MCF 10A (cell line): ENCODE measurements at places on chromosomes 5 and 9. TPM values are rescaled to one million over a fixed set of nuclear protein-coding genes. Genes with fewer than 3 reads are reported as not detected.
A peak's percentile ranks its signal among the peaks of the same experiment; 100 is the strongest.

GRCh38 chr5:7396713-7397454, 946 bp downstream of the ADCY2 start:
- DNase-seq = no peak

PKD2L2 gene
- not detected in 2 replicates for total RNA-seq

DNA sequence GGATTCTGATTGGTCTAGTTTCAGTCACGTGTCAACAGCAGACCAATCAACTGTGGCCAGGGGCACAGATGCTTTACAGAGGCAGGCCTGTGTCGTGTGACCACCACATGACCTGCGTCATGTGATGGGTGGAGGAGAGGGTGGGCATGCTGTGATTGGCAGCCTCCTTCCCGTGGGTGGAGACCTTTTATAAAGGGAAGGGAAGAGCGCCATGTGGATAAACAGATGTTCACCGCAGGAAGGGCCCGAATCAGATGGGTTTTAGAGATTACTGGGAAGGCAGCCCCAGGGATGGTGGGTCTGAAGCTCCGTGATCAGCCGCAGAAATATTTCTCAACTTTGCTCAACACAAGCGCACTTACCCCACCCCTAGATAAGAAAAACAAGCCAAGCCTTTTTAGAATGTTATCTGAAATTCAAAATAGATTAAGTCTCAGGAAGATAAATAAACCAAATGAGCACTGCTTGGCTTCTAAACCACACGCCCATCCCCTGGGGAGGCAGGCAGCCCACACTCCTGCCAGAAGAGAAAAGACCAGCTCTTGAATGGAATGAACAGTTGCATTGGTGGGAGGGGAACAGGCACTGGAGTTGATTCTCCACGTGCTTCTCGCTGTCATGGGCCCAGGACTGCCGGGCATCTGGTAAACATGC, 43.6 kb downstream of the ROPN1L start:
- DNase-seq = no peak

- no peak for DNase-seq
Measured at GRCh38 chr5:172523146-172523745, 68.9 kb upstream of the SH3PXD2B start.

SLIT3 gene
- total RNA-seq = 0.34 and 0.89 TPM in 2 replicates

DNA sequence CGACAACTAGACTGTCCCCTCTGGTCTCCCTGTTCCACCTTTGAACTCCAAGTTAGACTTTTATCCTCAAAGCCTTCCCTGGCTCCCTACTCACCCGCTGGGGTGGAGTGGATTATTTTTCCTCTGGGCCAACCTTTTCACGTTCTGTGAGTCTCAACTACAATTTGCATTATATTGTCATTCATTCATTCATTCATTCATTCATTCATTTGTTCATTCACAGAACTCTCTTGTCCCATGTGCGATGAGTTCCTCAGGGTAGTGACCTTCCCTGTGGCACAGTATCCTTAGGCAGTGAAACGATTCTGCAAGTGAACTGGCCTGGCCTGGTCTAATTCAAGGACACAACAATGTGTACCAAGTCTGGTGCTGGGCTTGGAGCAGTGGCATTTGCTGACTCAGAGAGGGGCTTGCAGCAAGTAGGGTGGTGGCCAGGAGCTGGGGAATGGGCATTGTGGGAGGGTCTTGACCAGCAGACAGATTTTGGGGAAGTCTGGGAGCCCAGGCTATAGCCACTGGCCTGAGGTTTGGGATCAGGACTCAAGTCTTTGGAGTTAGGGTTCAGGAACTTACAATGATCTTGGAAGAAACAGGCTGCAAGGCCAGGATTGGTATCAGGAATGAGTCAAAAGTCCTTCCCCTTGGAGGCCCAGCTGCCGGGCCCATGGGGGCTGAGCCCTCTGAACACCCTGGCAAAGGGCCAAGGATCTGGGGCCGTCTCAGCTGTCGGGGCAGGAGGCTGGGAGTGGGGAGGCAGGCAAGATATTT, 37.2 kb upstream of the COL15A1 start:
- no peak for DNase-seq

DNA sequence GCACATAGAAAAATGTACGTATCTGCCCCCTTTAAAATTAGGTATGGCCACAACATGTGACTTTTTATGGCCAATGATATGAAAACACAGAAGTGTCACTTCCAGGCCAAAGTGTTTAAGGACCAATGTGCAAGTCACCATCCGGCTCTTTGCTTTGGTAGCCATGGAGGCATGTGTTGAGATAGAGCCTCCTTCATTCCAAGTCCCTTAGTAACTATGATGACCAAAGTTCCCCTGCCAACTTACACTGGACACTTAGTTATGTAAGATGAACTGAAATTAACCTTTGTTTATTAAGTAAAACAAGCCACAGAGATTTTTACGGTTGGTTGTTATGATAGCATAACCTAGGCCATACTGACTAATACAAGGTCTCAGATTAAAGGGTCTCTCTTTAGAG, 51.0 kb downstream of the FBN2 start:
- no peak for DNase-seq

HTR4 gene
- not detected in 2 replicates for total RNA-seq

RNF183 gene
- not detected in 2 replicates for total RNA-seq

DNA sequence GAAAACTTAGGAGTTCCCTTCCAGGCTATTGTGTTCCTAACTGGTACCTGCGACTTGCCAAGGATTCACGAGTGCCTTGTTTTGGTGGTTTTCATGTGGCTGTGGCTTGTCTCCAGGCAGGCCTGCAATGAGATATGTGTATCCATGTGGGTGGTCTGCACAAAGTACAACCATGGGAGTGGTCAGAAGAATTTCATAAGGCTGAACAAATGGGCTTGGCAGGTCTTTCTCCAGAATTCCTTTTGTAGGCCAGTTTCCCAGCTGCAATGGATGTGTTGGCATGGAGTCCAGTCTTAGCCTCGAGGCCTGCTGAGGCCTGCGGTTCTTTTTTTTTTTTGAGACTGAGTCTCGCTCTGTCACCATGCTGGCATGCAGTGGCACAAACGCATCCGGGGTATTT, 28.8 kb upstream of the MELK start:
- peak; percentile 78 for DNase-seq

DNA sequence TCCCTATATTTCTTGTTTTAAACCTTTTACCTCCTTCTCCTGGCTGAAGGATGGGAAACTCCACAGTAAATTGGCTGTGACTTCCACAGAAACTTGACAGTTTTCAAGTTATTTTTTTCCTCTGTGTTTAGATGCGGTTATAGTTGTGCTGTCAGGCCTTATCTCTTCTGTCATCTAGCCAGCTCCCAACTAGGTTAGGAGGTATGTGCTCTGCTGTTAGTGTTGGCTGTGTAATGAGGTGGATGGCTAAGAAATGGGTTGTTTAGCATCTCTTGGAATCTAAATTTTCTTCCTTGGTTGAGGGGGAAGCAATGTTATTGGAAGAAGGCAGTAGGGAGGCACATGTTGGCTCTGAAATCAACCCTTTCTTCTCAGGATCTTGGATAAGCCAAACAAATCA, 149.9 kb upstream of the RUSC2 start:
- no peak for DNase-seq

- peak; percentile 27 for DNase-seq
Measured at GRCh38 chr9:17422994-17423680, 155.7 kb upstream of the SH3GL2 start.

DNA sequence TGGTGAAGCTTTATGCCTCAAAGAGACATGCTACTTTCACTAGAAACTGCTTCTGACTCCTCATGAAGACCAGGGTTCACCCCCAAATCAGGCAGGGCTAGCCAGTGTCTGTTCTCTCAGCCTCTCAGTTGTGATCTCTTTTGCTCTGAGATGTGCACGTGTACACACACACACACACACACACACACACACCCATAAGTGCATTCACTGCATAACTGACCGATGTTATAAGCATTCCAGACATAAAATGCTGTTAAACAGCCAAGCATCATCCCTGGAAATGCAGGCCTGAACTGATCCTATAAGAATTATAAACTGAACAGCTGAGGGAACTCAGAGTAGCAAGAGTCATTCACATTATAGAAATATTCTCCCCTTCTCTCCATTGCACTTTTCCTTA, 85.0 kb downstream of the FSTL4 start:
- DNase-seq = no peak

GRCh38 chr5:22947921-22948320, 94.8 kb upstream of the CDH12 start:
- DNase-seq = no peak

GRCh38 chr5:138601444-138601843, 26.2 kb upstream of the HSPA9 start:
- DNase-seq = peak; percentile 61

DNA sequence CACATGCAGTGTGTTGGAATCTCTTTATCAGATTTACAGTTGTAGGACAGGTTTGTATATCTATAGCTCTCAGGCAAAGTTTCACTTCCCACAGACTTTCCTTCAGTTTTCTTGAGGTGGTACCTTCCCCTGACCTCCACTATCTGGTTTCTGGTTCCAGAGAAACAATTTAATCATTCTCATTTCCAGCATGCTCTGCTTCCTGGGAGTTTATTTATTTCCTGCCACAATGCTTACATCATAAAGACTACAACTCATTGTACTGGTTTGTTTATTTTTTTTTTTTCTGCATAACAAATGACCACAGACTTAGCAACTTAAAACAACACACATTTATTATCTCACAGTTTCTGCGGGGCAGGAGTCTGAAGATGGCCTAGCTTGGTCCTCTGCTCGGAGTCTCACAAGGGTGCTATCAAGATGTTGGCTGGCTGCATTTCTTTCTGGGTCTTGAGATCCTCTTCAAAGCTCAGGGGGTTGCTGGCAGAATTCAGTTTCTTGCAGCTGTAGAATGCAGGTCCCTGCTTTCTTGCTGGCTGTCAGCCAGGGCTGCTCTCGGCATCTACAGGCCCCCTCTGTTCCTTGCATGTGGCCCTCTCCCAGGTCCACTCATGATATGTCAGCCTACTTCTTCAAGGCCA, 247.7 kb downstream of the ENC1 start:
- no peak for DNase-seq

SELENOP gene
- total RNA-seq = 5.8 and 8.3 TPM in 2 replicates

DNA sequence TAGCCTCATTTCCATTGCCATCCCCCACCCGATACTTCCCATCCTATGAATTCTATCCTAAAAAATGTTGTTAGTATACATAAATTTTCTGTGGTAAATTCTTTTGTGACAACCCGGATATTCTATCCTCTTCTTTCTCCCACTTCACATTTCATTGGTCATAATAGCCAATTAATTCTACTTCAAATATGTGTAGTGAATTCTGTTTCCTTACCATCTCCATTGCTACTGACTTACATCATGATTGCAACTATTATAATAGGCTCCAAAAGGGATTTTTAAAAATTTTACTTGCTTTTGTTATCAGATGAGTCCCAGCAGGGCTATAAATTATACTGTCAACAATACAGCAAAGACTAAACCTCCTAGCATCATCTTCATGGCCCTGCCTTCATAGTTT, 1326.8 kb downstream of the PTPRD start:
- DNase-seq = no peak

NDST1 gene
- 68.9 and 79.3 TPM in 2 replicates for total RNA-seq

DNA sequence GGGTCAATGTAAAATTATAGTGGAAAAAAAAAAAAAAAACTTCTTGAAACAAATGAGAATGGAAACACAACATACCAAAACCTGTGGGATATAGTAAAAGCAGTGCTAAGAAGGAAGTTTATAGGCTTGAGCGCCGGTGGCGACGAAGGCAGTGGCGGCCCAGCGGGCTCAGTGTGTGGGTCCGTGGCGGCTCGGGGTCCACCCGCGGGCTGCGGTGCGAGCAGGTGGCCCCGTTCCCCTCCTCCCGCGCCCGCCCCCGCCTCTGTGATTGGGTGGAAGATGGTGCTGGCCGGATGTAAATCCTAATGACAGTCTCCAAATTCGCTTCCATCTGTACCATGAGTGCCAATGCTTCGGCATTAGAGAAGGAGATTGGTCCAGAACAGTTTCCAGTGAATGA, 57.5 kb upstream of the TLX3 start:
- no peak for DNase-seq

GRCh38 chr9:113511856-113512761, 48.6 kb downstream of the RGS3 start:
- DNase-seq = no peak

DNA sequence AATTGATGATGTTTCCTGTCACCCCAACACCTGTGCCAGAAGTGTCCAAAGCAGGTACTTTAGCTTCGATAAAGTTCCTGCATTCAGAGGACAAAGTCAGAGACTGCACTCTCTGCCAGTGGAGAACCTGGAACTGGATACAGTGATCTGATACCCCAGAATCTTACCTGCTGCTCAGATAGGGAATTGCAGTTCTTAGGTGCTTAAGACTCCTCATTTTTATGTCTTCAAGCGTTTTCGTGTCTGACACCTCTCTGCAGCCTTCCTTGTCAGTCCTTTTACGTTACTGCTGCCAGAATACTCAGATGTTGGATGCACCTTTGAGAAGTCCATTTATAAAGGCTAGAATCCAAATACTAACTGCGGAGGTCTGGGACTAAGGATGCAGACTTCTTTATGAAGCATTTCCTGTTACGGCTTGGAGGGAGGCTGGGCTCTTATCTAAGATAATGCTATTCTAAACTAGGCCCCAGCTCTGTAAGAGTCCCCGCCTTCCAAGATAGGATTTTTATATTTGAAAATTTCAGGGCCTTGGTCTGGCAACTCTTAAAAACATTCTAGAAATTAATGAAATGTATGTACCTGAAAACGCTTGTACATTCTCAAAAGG, 1.9 kb downstream of the ISOC1 start:
- DNase-seq = peak; percentile 34

DNA sequence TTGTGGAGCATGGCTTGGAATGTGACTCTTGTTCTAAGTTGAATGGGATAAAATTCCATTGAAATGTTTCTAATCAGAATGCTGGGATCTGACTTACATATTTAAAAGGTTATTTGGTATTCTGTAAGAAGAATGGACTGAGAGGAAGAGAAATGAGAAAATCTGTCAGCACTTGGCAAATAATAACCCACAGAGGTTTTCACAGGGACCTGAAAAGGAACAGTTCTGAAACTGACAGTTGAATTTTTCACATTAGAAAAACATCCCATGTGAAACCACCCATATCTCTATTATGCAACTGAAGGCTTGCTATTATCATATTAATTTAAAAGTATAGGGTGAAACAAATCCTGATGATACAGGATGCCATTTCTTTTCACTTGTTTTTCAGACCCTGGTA, 302.7 kb downstream of the EPB41L4A start:
- no peak for DNase-seq

ANXA1 gene
- total RNA-seq = 731 and 810 TPM in 2 replicates

- no peak for DNase-seq
Measured at GRCh38 chr5:143760755-143761154, 51.2 kb upstream of the HMHB1 start.

GRCh38 chr9:123287639-123288038, 19.3 kb upstream of the STRBP start:
- no peak for DNase-seq

GRCh38 chr9:130668659-130669058, 4.3 kb downstream of the PRDM12 start:
- no peak for DNase-seq

HINT2 gene
- 45.4 and 48.2 TPM in 2 replicates for total RNA-seq

RGS7BP gene
- total RNA-seq = not detected in 2 replicates
